ENCODE measurements at places on chromosomes 12 and 14.

DNA sequence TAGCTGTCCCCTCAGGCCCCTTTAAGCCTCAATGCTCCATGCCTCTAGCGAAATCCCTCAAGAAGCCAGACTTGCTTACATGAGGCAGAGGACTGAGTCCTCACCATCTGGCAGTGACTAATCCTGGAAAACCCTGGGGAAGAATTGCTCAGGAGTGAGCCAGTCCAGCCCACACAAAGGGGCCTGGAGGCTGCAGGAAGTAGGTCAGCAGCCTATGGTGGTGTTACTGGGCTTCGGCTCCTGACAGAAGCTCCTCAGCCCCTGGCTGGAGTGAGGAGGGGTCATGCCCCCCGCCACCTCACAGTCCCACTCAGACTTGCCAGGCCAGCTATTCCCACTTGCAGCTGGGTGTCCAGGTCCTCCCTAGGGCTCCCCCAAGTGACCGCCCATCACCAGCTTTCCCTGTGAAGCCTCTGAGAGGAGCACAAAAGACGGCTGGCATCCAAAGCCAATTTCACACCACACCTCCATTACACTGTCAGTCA is 250.5 kb downstream of the DPF3 start:
- DNase-seq = no peak

DNA sequence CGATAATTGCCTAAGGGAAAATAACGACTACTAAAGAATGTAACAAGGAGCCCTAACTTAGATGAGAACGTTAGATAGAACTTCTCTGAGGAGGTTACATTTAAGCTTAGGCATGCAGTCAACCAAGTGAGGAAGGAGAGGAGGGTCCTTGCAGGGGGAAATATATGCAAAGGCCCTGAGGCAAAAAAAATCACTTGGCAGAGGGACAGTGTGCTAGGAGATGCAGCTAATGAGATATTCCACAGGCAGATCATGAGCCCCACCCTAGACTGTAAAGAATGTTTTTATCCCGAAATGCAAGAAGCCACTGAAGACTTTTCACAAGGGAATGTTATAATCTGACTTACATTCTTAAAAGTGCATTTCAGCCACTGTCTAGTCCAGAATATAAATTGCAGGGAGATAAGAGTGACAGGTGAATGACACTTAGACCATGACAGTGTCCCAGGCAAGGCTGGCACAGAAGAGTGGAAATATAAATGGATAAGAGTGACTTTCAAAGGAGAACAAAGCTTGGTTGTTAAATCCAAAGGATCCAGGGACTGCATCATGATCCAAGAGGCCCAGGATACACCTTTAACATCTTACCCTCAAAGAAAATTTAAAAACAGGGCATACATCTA is 61.0 kb downstream of the PPM1H start:
- DNase-seq = no peak

DNA sequence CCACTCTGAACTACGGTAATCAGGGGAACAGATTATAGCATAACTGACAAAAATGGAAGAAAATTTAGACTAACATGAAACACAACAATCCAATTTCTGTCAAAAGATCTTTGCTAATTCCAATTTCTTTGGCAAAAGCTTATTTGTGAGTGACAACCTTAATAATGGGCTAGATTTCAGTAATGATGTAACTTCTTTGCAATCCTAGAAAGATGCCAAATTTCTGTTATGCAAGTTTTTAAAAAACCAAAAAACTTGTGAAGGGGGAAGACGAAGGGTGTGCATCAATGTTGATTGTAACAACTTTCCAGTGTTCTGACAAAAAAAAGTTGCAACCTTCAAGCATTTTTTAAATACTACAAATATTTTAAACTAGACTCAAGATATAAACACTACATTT is 59.9 kb downstream of the DICER1 start:
- no peak for DNase-seq

GRCh38 chr12:99049774-99050173 is 404.7 kb downstream of the APAF1 start:
- DNase-seq = no peak

GRCh38 chr14:63453443-63453936 is 89.7 kb downstream of the PPP2R5E start:
- no peak for DNase-seq

- DNase-seq = no peak
Measured at GRCh38 chr12:75738486-75738885, 227.1 kb upstream of the KRR1 start.

- DNase-seq = no peak
Measured at GRCh38 chr12:6265038-6265405, 45.5 kb upstream of the PLEKHG6 start.

GRCh38 chr14:103296987-103297386 is 37.0 kb upstream of the EIF5 start:
- DNase-seq = no peak

- DNase-seq = no peak
Measured at GRCh38 chr14:95695913-95696312, 9.7 kb downstream of the TCL1B start.

- no peak for DNase-seq
Measured at GRCh38 chr14:75267141-75267721, 11.4 kb upstream of the FOS start.

- DNase-seq = no peak
Measured at GRCh38 chr12:43840338-43840737, 4.5 kb downstream of the TMEM117 start.

DNA sequence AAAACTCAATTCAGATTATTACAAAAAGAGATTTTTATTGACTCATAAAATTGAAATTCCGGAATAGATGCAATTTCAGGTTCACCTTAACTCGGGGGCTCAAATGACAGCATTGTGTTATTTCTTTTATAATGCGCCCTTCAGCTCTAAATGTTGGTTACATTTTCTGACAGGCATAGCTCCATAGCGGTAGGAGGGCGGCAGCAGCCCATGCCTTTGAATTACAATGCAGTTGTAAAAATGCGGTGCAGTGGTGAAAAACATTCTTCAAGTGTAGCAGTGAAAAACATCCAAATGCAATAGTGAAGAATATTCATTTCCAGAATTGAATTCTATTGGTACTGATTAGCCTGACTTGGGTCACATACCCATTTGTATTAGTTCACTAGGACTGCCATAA is 215.3 kb upstream of the PKP2 start:
- no peak for DNase-seq

DNA sequence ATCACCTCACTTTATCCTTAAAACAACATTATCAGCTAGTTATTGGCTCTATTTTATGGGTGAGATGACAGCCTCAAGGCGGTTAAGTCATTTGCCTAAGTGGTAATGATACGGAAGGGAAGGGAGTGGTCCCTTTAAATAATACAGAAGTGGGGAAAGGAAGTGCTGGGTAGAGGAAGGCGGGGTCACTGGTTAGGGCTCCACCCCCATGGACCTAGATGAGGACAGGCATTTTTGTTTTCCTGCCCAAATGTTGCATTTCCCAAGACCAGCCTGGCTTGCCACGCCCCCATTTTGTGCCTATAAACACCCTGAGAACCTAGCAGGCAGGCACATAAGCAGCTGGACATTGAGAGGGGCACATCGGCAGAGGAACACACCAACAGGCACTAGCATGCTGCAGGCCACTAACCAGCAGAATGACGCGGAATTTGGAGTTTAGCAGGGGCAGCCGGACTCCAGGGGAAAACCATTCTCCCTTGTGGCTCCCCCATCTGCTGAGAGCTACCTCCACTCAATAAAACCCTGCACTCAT is 100.9 kb downstream of the EPS8 start:
- DNase-seq = no peak

DNA sequence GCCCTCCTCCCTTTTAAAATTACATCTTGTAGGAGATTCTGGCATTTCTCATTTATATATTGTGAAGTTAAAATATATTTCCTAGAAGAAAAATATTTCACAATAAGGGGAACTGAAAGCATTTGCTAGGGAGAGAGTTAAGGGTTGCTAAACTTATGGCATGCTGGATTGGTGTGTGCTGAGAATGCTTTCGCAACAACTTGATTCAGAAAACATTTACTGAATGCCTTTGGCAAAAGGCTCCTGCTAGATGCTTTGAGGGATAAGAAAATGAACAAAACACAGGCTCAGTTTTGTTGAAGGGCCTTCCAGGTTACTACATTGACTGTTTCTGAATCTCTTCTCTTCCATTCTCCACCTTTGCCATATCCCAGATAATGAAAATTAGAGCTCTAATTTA is 67.5 kb downstream of the DIP2B start:
- no peak for DNase-seq

DNA sequence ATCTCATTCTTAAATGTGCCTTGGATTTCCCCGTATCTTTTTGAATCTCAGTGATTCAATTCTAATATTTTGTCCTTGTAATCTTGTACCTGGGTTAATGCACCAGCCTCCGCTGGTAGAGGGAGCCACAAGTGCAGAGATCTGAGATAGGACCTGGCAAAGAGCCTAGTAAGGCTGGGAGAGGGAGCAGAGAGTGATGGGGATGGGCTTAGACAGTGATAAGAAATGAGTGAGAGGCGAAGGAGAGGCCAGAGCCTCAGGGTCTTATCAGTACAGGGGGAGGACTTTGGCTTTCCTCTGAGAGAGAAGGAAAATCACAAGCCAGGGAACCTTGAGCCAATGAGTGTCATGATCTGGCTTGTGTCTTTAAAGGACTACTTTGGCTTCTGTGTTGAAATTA is 30.5 kb upstream of the LMNTD1 start:
- DNase-seq = no peak

- no peak for DNase-seq
Measured at GRCh38 chr12:93912086-93912733, 235.0 kb downstream of the CRADD start.

DNA sequence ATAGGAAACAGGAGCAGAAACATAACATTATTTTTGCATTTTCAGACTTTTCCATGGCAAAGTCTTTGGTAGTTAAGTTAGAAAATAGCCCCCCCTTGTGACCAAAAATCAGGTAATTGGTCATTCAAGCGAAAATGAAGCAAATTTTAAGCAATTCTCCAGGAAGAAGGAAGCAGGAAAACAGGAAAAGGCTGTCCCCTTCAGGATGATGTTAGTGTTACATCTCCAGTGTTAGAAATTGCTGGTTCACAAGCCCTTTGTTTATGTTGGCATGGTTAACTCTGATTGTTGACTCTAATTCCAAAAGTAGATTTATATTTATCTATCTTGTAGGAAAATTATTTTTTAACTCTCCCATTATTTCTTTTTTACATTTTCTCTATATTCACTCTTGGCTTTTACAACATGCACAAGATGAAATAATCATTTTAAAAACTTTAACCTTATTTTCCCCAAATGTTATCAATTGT is 18.8 kb upstream of the GAS2L3 start:
- DNase-seq = peak; percentile 72

- DNase-seq = no peak
Measured at GRCh38 chr12:104930388-104931326, 27.4 kb downstream of the SLC41A2 start.

- no peak for DNase-seq
Measured at GRCh38 chr12:57098546-57098945, 9.6 kb downstream of the NAB2 start.

GRCh38 chr12:56987551-56988053 is 18.7 kb downstream of the ZBTB39 start:
- DNase-seq = peak; percentile 71

- no peak for DNase-seq
Measured at GRCh38 chr12:91507754-91508153, 325.1 kb upstream of the DCN start.

GRCh38 chr12:90102957-90103652 is 394.5 kb upstream of the ATP2B1 start:
- peak; percentile 6 for DNase-seq

GRCh38 chr12:108357834-108358579 is 18.9 kb upstream of the CMKLR1 start:
- DNase-seq = no peak

DNA sequence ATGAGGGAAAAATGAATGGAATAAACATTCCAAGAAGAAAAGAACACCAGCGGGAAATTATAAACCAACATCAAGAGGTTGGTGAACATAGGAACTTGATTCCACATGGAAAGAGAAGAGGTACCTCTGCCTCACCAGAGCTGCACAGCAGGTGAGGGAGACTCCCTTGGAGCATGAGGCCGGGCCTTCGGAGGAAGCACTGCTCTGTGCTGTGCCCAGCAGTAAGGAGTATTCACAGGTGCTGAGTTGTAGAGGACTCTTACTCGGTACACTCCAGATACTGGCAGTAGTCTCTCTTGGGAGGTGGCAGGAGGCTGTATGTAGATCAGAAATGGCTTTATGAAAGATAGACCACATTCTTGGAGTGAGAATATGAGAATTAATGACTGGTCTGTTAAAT is 76.0 kb downstream of the NPAS3 start:
- no peak for DNase-seq

DNA sequence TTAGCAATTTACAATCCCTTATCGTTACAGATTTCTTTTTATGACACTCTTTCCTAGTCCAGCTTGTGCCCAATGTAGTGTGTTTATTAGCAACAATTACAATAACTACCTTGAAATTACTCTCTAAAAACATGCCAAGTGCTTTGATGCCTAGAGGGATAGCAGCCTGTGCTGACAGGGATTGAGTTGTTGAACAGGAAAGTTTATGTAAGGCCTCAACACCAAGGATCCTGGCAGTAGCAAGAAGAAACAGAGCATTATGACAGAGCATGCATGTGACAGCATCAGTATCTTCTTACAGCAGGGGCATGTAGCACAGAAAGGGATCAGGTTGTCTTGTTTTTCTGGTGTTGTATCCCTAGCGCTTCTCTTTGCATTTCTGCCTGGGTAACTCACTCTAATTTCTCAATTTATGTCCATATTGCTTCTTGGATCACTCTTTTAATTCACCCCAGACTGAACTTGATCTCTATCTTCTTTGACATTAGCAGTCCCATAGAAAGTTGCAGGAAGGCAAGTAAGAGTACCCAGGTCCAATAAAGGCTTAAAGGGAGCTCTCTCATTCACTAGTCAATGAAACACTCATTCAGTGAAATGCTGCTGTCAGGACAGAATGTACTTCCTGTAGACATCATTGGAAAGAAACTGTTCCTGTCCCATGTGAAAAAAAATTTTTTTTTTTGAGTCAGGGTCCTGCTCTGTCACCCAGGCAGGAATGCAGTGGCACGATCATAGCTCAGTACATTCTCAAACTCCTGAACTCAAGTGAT is 220.0 kb upstream of the GRIP1 start:
- no peak for DNase-seq

DNA sequence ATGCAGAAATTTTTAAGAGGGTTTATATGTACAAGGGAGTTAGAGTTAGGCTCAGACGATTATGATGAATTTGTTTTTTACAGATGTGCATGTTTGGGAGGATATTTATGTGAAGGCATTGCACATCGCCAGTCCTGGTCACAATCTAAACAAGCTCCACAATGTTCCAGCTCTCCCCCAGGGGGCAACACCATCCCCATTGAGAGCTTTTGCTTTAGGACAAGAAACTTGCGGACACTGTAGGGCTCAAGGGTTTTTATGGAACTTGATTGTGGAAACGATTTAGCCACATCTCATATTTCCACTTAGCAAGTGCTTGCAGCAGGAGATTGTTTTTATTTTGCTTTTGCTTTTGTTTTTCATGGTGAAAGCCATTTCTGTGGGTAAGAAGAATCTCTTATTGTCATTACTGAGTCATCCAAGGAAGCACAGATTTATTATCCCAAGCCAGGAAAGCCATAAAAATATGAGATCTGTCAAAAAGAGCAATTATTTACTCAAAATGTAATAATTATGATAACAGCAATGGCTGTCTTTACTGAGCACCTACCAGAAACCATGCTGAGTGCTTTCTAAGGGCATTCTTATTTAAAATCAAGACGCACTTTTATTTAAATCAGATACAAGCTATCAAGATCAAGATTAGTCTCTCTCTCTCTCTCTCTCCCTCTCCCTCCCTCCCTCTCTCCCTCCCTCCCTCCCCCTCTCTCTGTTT is 276.7 kb upstream of the SRRM4 start:
- DNase-seq = no peak

- no peak for DNase-seq
Measured at GRCh38 chr12:67892259-67893021, 96.8 kb upstream of the IFNG-AS1 start.

Data from endothelial cell (in vitro differentiated cells).